Endothelial cell of umbilical vein (primary cell): ENCODE measurements at places on chromosomes 1 and 21. TPM values are rescaled to one million over a fixed set of nuclear protein-coding genes. Genes with fewer than 3 reads are reported as not detected.

The TP73 gene
- total RNA-seq: 0.15 TPM in 1 of 2 replicates, not detected in the other

The NLRP3 gene
- 0.07 and 0.24 TPM in 2 replicates for total RNA-seq

The FCAMR gene
- not detected in 2 replicates for total RNA-seq

The SPRR3 gene
- total RNA-seq: not detected in 2 replicates

The ANGPTL3 gene
- total RNA-seq: not detected in 2 replicates

The TCEA3 gene
- total RNA-seq: 3.4 and 3.7 TPM in 2 replicates

The HSD11B1 gene
- not detected in 2 replicates for total RNA-seq

The TBX15 gene
- not detected in 2 replicates for total RNA-seq

The ELAPOR1 gene
- 1.0 and 1.1 TPM in 2 replicates for total RNA-seq

The ICOSLG gene
- 2.9 and 3.4 TPM in 2 replicates for total RNA-seq

The ECE1 gene
- total RNA-seq: 496 and 562 TPM in 2 replicates

The AMY2B gene
- total RNA-seq: 1.2 and 1.8 TPM in 2 replicates

The FAM177B gene
- total RNA-seq: not detected in 2 replicates

The OR2L5 gene
- not detected in 2 replicates for total RNA-seq

The CLIC6 gene
- total RNA-seq: not detected in 2 replicates

The DAB1 gene
- not detected in 2 replicates for total RNA-seq

The LCE3E gene
- total RNA-seq: not detected in 2 replicates

The TBX19 gene
- total RNA-seq: 1.6 and 2.3 TPM in 2 replicates

The LCE1D gene
- total RNA-seq: not detected in 2 replicates

The ZBTB8A gene
- 9.1 and 9.6 TPM in 2 replicates for total RNA-seq

The GRIK3 gene
- not detected in 2 replicates for total RNA-seq
